Renal pelvis (tissue), 12 donors: ENCODE measurements at places on chromosomes 16 and 17. TPM values are rescaled to one million over a fixed set of nuclear protein-coding genes. Genes with fewer than 3 reads are reported as not detected.

The KRTAP4-4 gene
- not detected for polyA plus RNA-seq

The TMEM11 gene
- 25.6 TPM for polyA plus RNA-seq

DNA sequence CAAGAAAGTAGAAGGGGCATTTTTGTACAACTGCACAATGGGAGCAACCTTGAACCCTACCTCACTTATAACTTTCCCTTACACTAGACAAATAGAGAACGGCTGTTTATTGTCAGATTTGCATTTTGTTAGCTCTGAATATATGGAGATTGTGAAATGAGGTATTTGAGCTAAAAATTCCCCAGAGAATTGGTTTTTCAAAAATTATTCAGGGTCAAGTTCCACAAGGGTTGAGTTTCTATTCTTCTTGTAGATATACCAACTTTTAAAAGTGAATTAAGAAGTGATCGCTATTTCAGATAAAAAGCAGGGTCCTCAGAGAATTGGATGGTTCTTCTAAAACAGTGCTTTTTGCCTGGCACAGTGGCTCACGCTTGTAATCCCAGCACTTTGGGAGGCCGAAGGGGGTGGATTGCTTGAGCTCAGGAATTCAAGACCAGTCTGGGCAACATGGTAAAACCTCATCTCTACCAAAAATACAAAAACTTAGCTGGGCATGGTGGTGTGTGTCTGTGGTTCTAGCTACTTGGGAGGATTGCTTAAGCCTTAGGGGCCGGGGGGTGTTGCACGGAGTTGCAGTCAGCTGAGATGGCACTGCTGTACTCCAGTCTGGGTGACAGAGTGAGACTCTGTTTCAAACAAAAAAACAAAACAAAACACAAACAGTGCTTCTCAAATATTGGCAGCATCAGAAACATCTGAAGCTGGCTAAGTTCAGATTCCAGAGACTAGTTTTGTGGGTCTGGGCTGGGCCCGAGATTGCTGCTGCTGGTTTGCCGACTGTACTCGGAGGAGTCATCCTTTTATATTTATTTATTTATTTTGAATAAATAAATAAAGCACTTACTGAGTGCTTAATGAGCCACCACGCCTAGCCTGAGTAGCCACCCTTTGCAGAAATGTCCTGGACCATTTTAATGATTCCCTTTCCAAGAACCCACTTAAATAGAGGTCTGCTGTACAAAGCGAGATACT, 50.9 kb downstream of the PECAM1 start:
- DNase-seq, result no peak

GRCh38 chr16:89026121-89026612, 49.2 kb upstream of the CBFA2T3 start:
- DNase-seq, result no peak

DNA sequence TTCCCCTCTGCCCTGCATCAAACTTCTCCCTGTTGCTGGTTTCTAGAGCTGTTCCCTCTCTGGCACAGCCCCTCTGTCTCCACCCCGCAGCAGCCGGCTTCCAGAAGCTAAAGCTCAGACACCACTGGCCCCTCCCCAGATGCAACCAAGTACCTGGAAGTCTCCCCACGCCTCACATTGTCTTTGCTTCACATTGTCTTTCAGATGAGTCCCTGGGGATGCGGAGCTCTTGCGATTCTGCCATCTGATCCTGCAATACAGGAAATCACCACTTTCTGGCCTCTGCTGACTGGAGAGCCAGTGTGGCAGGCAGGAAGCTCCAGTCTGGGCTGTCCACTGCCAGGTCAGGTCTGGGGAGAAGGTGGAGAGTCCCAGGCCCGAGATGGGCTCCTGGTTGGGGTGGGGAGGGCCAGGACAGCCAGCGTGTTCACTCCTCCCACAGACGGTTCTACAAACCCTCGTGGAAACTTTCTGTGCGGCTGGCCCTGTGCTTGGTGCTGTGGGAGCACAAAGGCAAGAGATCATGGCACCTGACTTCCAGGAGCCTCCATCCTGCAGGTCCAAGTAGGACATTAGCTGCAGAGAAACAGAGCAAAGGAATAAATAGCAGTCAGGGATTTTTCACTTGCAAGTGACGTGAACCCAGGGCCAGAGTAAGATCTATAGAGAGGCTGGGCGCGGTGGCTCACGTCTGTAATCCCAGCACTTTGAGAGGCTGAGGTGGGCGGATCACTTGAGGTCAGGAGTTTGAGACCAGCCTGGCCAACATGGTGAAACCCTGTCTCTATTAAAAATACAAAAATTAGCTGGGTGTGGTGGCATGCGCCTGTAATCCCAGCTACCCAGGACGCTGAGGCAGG, 47.9 kb upstream of the MAP3K14 start:
- no peak for DNase-seq

- DNase-seq, result no peak
Observed at GRCh38 chr17:46274238-46274637, 20.7 kb upstream of the LRRC37A start.

- no peak for DNase-seq
Observed at GRCh38 chr17:21299981-21300600, 15.6 kb downstream of the MAP2K3 start.

- DNase-seq, result no peak
Observed at GRCh38 chr17:47660064-47660492, 10.4 kb downstream of the KPNB1 start.

DNA sequence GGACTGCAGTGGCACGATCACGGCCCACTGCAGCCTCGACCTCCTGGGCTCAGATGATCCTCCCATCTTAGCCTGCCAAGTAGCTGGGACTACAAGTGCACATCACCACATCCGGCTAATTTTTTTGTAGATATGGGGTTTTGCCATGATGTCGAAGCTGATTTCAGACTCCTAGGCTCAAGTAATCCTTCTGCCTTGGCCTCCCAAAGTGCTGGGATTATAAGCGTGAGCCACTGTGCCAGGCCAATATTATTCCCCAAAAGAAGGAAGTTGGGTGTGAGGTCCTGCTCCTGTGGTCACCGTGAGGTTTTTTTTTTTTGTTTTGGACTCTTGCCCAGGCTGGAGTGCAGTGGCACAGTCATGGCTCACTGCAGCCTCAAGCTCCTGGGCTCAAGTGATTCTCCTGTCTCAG, 1.5 kb downstream of the AMZ2 start:
- DNase-seq, result no peak

GRCh38 chr17:56064506-56064905, 88.8 kb upstream of the ANKFN1 start:
- no peak for DNase-seq

DNA sequence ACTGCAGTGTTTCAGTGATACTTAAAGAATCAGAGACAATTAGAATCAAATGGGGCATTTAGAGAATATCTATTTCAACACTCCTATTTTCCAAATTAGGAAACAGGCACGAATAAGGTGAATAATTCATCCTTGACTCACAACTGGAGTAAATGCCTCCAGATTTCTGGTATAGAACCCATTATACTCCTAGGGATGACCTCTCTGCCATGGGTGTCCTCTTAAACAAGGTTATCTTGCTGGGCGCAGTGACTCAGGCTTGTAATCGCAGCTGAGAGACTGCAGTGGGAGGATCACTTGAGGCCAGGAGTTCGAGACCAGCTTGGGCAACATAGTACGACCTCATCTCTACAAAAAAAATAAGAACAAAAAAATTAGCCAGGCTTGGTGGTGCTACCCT, 139.8 kb upstream of the ELAC2 start:
- DNase-seq, result no peak

DNA sequence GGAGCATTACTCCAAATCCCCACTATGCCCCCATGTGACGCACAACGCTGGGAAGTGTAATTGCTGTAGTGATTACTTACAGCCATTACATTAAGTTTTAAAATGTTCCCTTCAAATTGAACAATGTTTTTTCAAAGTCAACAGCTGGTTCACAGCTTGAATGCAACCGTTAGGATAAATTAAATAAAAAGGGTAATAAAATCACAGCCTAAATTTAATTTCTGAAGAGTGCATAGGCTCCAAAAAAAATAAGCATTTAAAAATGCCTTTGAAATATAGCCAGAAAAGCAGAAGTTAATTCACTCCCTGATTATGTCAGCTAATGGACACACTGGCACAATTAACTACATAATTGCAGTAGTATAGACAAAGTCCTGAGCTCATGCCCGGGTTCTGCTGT, 50.5 kb upstream of the KDM8 start:
- peak; percentile 27 for DNase-seq

- DNase-seq, result no peak
Observed at GRCh38 chr16:86085161-86085611, 186.2 kb downstream of the IRF8 start.
